HTR-8/SVneo (cell line): ENCODE measurements at places on chromosomes 16 and 17.

- DNase-seq = no peak
Measured at GRCh38 chr16:81569361-81570034, 124.9 kb downstream of the CMIP start.

GRCh38 chr17:8563024-8563776, 67.3 kb downstream of the MYH10 start:
- no peak for DNase-seq

DNA sequence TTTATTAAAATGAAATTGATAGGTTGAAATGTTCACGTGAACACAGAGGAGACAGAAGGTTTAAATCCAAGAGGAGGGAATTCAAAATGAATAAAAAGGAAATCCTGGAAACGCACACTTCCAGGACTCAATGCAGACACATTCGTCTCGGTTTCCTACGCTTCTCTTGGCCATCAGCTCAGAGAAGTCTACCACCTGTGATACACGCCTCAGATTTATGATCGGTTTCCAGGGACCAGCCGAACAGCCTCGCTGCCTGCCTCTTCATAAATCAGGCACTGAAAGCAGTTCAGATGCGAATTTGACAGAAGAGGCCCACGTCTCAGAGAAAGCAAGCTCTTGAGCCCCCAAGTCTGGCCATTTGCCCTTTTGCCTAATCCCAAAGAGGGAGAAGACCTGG, 125.5 kb upstream of the IRX3 start:
- no peak for DNase-seq

DNA sequence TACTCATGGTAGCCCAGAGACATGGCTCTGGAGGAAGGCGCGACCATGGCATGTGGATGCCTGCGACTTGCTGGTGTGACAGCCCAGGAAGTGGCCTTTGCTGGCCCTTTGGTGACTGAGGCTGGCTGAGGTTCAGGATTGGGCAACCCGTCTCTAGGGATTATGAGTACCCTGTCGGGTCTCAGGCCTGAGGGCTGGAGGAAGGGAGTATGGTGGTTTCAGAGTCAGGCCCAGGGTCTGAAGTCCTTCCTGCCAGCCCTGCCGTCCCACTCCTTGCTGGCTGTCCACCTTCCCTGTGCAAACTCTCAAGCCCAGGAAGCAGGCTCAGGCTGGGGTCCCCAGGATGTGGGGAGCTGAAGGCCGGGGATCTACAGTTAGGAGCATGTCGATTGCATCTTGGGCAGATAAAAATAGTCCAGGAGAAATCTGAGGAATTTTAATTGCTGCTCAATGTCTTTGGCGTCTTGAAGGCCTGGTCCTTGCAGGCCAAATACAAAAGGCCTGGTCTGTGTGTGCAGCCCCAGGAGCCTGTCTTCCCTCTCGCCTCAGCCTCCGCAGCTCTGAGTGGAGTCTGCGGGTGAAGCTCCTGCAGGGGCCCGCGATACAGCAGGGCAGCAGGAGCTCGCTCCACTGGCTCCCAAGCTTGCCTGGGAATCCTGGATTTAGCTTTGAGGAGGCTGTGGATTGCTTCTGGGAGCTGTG, 52.5 kb downstream of the NKD1 start:
- DNase-seq = no peak

GRCh38 chr17:35414247-35414646, 18.1 kb downstream of the SLFN12 start:
- no peak for DNase-seq

GRCh38 chr17:72139212-72139611, 18.4 kb downstream of the SOX9 start:
- DNase-seq = no peak

DNA sequence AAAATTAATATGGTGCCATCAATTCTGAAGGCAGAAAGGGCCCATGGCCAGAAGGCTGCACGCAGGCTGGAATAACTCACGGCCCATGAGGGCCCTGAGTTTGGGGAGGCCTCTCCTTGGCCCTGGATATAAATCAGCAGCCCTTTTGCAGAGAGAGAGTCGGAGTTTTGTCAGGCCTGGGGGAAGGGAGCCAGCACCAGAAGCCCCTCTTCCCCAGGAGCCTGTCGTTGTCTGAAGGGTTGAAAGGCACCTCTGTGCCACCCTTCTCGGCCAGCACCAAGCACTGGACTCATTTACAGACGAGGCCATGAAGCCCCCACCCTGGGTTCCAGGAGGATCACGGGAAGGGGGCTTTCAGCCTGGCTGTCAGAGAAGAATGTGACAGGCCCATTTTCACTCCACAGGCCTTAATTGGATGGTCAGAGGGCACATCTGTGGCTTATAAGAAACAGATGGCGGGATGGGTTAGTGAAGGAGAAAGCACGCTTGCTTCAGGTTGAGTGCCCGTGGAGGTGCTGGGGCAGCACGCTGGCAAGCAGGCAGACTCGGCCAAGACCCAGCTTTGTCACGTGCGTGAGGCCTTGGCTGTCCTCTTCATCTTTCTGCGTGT, 140.6 kb downstream of the CLEC16A start:
- DNase-seq = no peak

GRCh38 chr16:317583-317982, 34.6 kb downstream of the PDIA2 start:
- DNase-seq = no peak

DNA sequence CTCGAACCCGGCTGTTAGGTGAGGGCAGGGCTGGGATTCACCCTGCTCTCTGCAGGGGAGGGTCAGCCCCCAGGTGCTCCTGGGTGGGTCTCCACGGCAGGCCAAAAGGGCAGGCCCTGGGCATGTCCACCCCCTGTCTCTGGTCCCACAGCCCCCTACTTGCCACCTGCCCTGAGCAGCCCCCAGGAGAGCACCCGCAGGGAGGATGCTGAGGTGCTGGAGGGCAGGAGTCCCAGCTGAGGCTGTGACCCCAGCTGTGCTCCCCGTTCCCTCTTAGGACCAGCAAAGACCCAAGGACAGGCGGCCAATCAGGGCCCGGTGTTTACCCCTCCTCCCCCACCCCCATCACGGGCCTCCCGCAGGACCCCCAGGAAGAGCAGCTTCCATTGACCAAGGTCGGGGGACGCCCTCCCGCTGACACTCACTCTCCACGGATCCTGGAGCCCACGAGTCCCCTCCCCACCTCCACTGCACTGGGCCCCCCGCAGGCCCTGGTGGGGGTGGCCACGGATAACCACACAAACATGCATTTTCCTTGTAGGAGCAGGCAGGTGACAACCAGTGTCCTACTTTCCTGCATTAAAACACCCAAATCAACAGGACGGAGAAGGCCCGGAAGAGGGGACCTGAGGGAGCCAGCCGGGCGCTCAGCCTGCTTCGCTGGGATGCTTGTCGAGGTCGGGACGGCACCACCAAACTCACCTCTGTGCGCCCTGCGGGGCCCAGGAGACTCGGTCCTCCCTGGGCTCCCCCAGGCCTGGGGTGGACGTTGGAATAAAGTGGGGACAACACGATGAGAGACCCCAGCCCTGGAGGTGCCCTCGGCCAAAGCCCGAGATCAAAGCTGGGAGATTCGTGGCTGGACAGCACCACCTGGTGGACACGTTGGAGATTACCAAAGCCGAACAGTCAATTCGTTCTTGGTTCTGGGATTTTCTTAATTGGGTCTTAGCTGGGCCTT, 22.5 kb upstream of the ENPP7 start:
- peak; percentile 53 for DNase-seq
